Posterior vena cava (tissue), 2 donors: ENCODE measurements at places on chromosomes 5 and 9. TPM values are rescaled to one million over a fixed set of nuclear protein-coding genes. Genes with fewer than 3 reads are reported as not detected.
A peak's percentile ranks its signal among the peaks of the same experiment; 100 is the strongest.

DNA sequence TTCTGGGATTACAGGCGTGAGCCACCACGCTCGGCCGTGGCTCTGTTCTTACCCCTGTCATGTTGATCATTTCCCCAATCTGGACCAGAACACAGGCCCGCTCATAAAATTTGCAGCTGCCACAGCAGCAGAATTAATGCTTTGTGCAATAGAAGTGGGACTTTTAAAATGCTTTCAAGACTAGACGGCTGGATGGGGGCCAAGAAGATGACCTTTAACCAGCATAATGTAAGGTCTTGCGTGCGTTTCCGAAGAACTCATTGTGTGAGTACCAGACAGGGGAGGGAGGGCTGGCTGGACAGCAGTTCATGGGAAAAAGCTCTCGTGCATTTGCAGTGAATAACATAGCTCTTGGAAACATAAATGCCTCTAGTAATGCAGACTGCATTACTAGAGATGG, 3.5 kb upstream of the WDR38 start:
- DNase-seq = no peak

DNA sequence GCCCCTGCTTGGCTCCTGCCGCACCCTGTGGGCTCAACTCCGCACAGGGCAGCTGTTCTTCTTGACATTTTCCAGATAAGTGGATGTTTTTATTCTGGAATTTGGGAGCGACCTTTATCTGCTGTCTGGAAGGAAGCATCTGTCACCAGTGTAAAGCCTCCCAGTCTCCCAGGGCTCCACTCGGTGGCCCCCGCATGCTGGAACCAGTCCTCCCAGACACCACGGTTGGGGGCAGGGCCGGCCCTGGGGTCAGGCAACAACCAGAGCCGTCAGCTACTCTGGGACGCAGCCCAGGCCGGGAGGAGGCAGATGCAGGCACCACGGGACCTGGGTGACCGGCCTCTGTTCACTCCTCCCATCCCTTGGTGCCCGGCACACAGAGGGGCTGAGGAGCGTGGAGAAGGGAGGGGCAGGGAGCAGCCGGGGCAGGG, 92.8 kb upstream of the ADAMTS2 start:
- peak; percentile 67 for DNase-seq

GRCh38 chr5:105836268-105836667, 1834.5 kb downstream of the EFNA5 start:
- DNase-seq = no peak

PRSS3 gene
- total RNA-seq = not detected

- DNase-seq = no peak
Observed at GRCh38 chr5:170627271-170627670, 123.5 kb downstream of the KCNIP1 start.

GRCh38 chr5:44911501-44911900, 102.8 kb downstream of the MRPS30 start:
- DNase-seq = no peak

GRCh38 chr5:133932441-133933168, 35.8 kb downstream of the C5orf15 start:
- peak; percentile 60 for DNase-seq
